ENCODE measurements at places on chromosomes 5 and 9.
A peak's percentile ranks its signal among the peaks of the same experiment; 100 is the strongest.

GRCh38 chr5:67257077-67257476, 60.5 kb upstream of the CD180 start:
- no peak for DNase-seq

DNA sequence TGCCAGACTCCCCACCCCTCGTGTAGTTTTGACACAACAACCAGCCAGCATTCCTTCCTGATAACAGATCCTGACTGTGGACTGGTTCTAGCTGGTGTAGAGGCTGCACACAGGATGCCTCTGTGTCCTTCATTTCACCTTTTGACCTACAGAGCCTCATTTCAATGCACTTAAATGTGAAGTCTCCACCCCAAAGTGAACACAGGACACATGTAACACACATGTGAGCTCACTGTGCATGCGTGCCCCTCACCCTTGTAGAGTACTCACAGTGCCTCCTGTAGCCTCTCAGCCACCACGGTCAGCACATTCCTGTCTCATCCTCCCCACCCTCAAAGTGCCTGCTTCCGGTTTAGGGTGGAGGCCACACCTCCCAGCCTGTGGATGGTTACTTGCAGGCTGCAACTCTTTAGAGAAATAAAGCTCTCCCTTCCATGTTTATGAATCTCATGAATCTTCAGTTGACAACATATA, 11.6 kb upstream of the NKD2 start:
- no peak for DNase-seq

DNA sequence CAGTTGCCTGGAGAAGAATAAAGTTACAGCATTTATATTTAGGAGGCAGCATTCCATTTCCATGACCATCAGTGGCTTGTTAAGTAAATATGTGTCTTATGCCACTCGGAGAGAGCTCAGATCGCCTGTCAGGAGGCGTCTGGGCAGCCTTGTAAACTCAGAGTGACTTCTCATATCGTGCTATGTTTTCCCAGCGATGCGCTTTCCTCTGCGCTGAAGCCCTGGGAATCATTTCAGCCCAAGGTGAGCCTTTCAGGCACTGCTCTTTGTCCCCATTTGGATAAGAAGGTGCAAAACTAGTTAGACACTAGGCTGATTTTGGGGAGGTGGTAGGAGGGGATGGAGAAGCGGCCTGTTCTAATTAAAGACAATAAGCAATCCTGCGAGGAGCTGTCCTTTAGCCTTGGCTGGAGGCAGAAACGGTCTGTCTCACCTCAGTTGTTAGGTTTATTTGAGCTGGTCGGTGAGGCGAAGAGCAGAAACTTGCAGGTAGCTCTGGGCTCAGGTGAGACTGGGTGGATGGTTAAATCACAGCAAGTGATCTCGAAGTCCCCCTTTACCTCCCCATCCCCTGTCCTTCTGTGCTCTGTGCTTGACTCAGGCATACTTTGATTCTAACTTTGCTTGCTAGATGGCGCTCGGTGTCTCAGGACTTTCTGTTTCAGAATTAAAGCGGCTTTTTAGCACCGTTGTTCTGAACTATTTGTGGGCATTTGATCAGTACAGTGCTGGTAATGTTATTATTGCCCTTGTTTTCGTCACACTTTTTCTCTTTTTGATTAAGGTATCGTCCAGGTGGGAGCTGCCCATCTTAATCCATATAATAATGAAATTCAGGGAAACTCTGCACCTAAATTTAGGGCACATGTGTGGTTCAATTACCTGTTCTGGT, 24.6 kb downstream of the NR2F1 start:
- no peak for DNase-seq

GRCh38 chr9:134422301-134423090, 96.2 kb downstream of the RXRA start:
- DNase-seq: no peak

- no peak for DNase-seq
Measured at GRCh38 chr5:127856292-127856691, 153.1 kb downstream of the CCDC192 start.

DNA sequence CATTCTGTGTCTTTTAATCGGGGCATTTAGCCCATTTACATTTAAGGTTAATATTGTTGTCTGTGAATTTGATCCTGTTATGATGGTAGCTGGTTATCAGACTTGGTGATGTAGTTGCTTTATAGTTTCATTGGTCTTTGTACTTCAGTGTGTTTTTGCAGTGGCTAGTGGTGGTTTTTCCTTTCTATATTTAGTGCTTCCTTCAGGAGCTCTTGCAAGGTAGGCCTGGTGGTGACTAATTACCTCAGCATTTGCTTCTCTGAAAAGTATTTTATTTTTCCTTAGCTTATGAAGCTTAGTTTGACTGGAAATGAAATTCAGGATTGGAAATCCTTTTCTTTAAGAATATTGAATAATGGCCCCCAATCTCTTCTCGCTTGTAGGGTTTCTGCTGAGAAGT, 156.9 kb downstream of the CNTLN start:
- DNase-seq: no peak

GRCh38 chr5:93403141-93403928, 177.7 kb downstream of the NR2F1-AS1 start:
- no peak for DNase-seq

DNA sequence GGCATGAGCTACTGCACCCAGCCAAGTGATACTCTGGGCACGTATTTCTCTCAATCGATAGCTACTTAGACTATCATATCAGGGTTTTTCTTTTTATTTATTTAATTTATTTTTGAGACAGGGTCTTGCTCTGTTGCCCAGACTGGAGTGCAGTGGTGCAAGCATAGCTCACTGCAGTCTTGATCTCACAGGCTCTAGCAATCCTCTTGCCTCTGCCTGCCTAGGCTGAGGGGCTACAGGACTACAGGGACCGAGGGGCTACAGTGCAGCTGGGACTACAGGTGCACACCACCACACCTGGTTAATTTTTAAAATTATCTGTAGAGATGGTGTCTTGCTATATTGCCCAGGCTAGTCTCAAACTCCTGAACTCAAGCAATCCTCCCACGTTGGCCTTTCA, 20.3 kb upstream of the ANKHD1 start:
- no peak for DNase-seq

- DNase-seq: no peak
Measured at GRCh38 chr5:81825237-81825636, 74.3 kb upstream of the SSBP2 start.

DNA sequence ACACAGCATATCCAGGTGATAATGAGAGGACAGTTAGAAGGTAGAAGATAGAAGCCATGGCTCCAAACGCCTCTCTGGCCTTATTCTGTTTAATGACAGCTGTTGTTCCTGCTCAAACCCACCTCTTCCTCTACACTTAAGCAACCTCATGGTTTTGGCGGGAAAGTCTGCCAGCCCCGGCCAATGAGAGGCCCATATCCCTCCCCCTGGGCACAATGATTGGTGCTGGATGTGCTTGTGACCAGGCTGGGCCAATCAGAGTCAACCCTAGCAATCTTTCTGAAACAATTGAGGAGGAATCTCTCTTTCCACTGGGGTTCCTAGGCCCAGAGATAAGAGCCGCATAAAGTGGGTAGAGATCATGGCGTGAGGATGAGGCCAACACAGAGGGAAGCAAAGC, 4.8 kb upstream of the GFI1B start:
- no peak for DNase-seq

GRCh38 chr5:143924311-143924978, 112.5 kb downstream of the HMHB1 start:
- DNase-seq: no peak

- no peak for DNase-seq
Measured at GRCh38 chr5:55073211-55073610, 29.2 kb upstream of the GZMA start.

- peak; percentile 29 for DNase-seq
Measured at GRCh38 chr5:68661237-68661636, 432.6 kb upstream of the SLC30A5 start.

- no peak for DNase-seq
Measured at GRCh38 chr5:28576022-28576421, 1537.6 kb upstream of the CDH9 start.

DNA sequence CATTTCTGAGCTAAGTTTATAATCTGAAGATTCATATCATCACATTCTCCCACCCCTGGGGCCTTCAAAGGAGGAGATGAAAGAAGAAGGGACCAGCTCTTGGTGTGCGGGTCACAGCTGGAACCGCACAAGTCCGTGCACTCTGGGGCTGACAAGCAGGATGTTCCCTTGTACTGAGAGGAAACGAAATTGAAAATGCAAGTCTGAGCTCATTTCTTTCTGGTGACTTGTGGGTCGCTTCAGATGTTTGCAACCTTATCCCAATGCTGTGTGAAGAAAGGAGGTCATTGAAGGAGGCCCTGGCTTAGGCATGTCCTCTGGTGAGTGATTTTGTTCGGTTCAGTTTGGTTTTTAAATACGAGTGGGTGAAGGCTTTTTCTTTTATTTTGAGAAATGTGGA, 59.6 kb downstream of the C9orf152 start:
- DNase-seq: no peak

Data from endothelial cell (in vitro differentiated cells).